A549 treated with RU486 at 1 μM for 4 hours (cell line): ENCODE measurements at places on chromosomes 5 and 9. TPM values are rescaled to one million over a fixed set of nuclear protein-coding genes. Genes with fewer than 3 reads are reported as not detected.

Gene IFNA13
- not detected in 5 replicates for total RNA-seq

Gene FOXD4L3
- 0.07 to 0.29 TPM (median 0.09 TPM) in 5 replicates for total RNA-seq

Gene TAF11L5
- not detected in 5 replicates for total RNA-seq

Gene DMRT3
- not detected in 5 replicates for total RNA-seq

Gene FOXD4
- total RNA-seq: 0.31 to 0.56 TPM (median 0.38 TPM) in 5 replicates

Gene SLC34A3
- total RNA-seq: 0.07 to 0.08 TPM (median 0.07 TPM) in 3 of 5 replicates, not detected in the others

Gene STK10
- 24.4 to 29.7 TPM (median 26.6 TPM) in 5 replicates for total RNA-seq

Gene CFAP90
- 0.45 to 0.96 TPM (median 0.61 TPM) in 5 replicates for total RNA-seq

Gene N4BP3
- total RNA-seq: 1.1 to 1.4 TPM (median 1.3 TPM) in 5 replicates

Gene KCNMB1
- total RNA-seq: 0.05 TPM in 1 of 5 replicates, not detected in the others

Gene MELK
- 57.1 to 85.5 TPM (median 75.8 TPM) in 5 replicates for total RNA-seq

Gene CCDC183
- total RNA-seq: 0.28 to 0.49 TPM (median 0.32 TPM) in 5 replicates

Gene MCIDAS
- 1.6 to 3.1 TPM (median 2.2 TPM) in 5 replicates for total RNA-seq

Gene SOX30
- 0.06 to 0.09 TPM in 2 of 5 replicates, not detected in the others for total RNA-seq

Gene SPINK7
- not detected in 5 replicates for total RNA-seq

Gene FOXD4L5
- 0.05 to 0.10 TPM in 2 of 5 replicates, not detected in the others for total RNA-seq
